Suprapubic skin (tissue), 4 donors: ENCODE measurements at places on chromosomes 13 and 19. TPM values are rescaled to one million over a fixed set of nuclear protein-coding genes. Genes with fewer than 3 reads are reported as not detected.
A peak's percentile ranks its signal among the peaks of the same experiment; 100 is the strongest.

GRCh38 chr13:93640452-93640851 is 413.8 kb downstream of the GPC6 start:
- no peak for DNase-seq

DNA sequence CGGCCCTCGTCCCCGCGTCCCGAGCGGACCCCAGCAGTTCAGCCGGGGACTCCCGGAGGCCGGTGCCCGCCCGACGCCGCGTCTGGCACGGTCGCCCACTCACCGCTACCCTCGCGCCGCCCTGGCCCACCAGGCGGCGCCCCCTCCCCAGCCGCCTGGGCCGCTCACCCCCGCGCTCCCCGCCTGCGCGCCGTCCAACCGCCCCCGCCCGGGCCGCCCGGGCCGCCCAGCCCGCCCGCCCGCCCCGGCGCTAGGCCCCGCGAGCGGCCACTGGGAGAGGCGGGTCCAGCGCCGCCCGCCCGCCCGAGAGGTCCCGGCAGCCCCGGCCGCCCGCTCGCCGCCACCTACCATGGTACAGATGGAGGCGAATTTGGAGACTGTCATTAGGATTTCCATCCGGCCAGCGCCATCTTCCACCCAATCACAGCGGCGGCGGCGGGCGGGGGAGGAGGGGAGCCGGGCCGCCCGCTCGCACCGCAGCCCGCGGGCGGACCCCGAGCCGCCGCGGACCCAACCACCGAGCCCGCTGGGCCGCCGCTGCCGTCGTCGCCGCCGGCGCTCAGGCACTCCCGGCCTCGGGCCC is at the start of gene USP12:
USP12 (minus strand) TSS at position 568 of the 583 bp plus-strand sequence; CDS start at position 396, 172 bp downstream.
- DNase-seq = peak; percentile 77

DNA sequence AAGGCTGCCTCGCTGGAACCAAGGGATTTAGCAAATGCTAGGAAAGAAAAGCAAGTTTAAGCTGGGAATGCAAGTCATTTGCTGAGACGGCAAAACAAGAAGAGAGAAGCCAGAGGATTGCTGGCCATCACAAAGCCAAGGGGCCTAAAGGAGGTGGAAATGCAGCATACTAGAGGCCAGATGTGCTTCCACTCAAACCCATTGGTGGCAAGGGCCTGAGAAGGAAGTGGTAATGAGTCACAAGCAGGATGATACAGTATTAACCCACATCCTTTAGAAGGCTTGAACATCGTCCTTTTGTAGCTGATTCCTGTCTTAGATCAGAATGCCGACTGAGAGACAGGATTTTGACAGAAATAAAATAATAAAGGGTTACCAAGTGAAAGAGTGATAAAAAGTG is 68.2 kb downstream of the ITGBL1 start:
- no peak for DNase-seq

GRCh38 chr19:2665103-2665502 is 37.4 kb downstream of the GNG7 start:
- DNase-seq = no peak

DNA sequence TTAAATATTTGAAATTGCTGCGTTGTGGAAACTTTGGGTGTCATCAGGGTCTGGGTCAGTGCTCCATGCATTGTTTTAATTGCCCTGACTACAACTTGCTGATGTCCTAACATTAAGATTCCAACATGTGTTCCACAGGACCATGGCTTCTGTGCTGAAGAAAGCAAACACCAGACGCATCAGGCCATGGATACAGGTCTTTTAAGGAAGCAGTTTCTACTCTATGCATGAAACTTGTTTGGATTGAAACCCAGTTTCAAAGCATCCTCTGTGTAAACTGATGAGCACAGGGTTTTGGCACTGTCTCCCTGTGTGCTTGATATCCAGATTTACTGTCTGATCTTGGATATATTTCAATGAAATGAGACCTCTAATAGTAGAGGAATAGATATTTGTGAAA is 328.4 kb upstream of the SLC10A2 start:
- DNase-seq = no peak

- no peak for DNase-seq
Observed at GRCh38 chr13:33129886-33130285, 113.7 kb downstream of the KL start.

DNA sequence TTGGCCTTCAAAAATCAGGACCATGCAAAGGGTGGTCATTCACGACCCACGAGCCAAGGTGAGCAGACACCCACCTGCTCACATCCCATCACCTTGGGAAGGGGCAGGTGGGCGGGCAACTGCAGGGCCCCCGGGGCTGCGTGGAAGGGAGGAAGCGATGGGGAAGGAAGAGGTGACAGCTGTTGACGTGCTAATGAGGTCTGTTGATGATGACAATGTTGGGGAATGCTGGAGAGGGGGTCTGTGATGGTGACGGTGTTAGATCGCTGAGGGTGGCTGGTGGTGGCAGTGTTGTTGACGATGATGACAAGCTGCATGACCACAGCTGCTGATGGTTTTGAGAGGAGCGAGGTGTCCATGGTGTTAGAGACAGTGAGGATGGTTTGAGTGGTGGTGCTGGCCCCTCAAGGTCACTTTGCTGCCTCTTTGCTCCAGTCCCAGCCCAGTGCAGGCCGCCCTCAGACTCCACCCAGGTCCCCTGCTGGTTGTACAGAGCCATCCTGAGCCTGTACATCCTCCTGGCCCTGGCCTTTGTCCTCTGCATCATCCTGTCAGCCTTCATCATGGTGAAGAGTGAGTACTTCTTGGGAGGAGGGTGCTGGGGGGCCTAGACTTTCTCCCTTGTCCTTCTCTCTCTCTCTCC is 900 bp downstream of the MCEMP1 start:
- DNase-seq = no peak

GRCh38 chr19:42440357-42441048 is 2.2 kb downstream of the CXCL17 start:
- peak; percentile 81 for DNase-seq

- DNase-seq = no peak
Observed at GRCh38 chr13:21458451-21458812, 671 bp downstream of the ZDHHC20 start.

CABP5 gene
- not detected for total RNA-seq

SIGLEC8 gene
- total RNA-seq = not detected

LSM14A gene
- total RNA-seq = 107 TPM

MCF2L gene
- 25.4 TPM for total RNA-seq

SEMA6B gene
- total RNA-seq = 1.5 TPM

ZNF723 gene
- not detected for total RNA-seq

CCDC61 gene
- total RNA-seq = 9.2 TPM

LYL1 gene
- total RNA-seq = 2.2 TPM

C19orf33 gene
- total RNA-seq = 182 TPM

RHPN2 gene
- 7.8 TPM for total RNA-seq
